Stomach (tissue), 19 donors: ENCODE measurements at places on chromosomes 7 and 10. TPM values are rescaled to one million over a fixed set of nuclear protein-coding genes. Genes with fewer than 3 reads are reported as not detected.

DNA sequence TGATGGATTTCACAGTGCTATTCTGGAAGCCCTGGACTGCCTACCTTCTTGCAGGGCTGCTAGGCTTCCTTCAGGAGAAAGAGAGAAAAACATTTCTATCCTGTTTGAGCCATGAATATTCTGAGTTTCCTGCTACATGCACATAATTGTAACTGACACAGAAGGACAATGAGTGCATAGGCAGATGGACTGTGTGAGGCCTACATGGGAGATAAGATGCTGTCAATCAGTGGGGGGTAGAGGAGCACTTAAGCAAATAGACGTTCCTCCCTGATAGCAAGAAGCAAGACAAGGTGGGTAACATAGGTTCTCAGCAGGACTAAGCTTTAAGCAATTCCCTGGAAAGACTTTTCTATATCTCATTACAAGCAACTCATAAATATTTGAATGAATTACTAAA, 11.6 kb downstream of the ALDH18A1 start:
- DNase-seq = no peak

DNA sequence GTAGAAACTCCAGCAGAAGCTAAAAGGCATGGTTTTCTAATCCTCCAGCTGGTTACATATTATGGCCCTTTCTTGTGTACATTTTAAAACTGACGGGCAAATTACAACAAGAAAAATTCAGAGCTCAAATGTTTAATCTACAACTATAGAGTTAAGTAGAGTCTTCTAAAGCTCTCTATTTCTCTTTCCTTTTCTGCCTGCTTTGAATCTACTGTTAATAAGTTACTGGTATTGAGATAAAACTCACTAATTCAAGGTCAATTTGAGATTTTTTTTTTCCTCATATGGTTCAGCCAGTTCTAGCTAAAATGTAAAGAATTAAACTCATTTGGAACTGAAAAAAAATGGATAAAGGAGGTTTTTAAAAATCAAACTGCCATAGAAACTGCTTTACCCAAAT, 1.6 kb upstream of the PRSS37 start:
- peak; percentile 14 for DNase-seq

- DNase-seq = no peak
Observed at GRCh38 chr7:69885431-69885830, 287.2 kb downstream of the AUTS2 start.

- DNase-seq = no peak
Observed at GRCh38 chr7:102097601-102098161, 189.0 kb upstream of the SH2B2 start.

DNA sequence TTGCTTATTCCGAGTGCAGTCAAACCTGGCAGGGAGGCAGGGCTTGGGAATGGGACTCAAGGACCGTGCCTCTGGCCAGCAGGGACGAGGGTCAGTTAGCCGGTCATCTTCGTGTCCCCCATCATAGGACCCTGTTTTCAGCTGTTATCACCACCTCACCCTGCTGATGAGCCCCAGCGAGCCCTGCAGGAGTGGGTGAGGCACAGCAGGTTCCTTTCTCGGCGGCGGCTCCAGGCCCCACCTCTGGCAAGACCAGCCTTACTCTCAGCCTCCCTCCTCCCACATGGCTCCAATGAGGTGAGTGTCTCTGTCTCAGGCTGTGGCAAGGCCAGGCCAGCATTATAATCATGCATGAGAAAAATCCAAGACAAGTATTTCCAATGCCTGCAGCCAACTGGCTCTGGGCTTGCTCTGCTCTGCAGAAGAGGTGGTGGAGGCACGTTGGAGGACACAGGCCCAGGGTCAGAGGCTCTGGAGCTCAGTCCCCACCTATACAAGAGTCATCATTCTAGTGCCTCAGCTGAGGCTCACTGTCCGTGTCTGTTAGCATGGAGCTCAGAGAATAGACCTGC, 15.7 kb downstream of the PKD1L1 start:
- DNase-seq = no peak

- no peak for DNase-seq
Observed at GRCh38 chr7:1809601-1810258, 139.7 kb downstream of the ELFN1 start.

GJD4 gene
- total RNA-seq = not detected

ZEB1 gene
- 31.0 TPM for total RNA-seq
